ENCODE measurements at places on chromosomes 12 and 14. TPM values are rescaled to one million over a fixed set of nuclear protein-coding genes. Genes with fewer than 3 reads are reported as not detected.

The MGP gene
- total RNA-seq = 0.47 TPM

The NR1H4 gene
- not detected for total RNA-seq

The CD163 gene
- not detected for total RNA-seq

The FAM181A gene
- total RNA-seq = not detected

The DYRK4 gene
- total RNA-seq = 34.9 TPM

The CLEC1B gene
- not detected for total RNA-seq

The OVCH1 gene
- total RNA-seq = not detected

The KRT75 gene
- not detected for total RNA-seq

The EPYC gene
- not detected for total RNA-seq

The HNF1A gene
- not detected for total RNA-seq

The SLC8A3 gene
- 0.09 TPM for total RNA-seq

The C12orf42 gene
- not detected for total RNA-seq

The DACT1 gene
- 12.2 TPM for total RNA-seq

The MFAP5 gene
- total RNA-seq = not detected

The CAPZA3 gene
- total RNA-seq = not detected

All from activated naive CD4-positive, alpha-beta T cell treated with anti-CD3 and anti-CD28 coated beads, Interleukin-2, amount 50 U/mL, for 72 hours (primary cell).